ENCODE measurements at places on chromosomes 12 and 14. TPM values are rescaled to one million over a fixed set of nuclear protein-coding genes. Genes with fewer than 3 reads are reported as not detected.

GRCh38 chr12:4037747-4038312 lies 164.6 kb upstream of the PARP11 start:
- DNase-seq = no peak

DNA sequence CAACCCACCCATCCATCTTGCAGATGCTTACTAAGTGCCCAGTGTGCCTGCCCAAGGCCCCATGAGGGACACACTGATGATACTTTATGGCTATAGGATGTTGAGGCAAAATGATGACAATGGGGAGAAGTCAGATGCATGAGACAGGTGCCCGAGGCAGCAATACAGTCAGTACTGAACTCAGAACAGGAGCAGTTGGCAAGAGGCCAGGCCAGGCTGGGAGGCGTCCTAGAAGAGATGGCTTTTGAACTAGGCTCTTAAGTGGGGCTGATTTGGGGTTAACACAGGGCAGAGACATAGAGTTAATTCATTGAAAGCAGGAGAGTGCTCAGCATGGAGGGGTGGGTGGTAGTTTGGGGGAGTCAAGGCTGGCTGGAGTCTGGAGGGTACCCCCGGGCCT lies 15.6 kb downstream of the PLBD2 start:
- no peak for DNase-seq

DNA sequence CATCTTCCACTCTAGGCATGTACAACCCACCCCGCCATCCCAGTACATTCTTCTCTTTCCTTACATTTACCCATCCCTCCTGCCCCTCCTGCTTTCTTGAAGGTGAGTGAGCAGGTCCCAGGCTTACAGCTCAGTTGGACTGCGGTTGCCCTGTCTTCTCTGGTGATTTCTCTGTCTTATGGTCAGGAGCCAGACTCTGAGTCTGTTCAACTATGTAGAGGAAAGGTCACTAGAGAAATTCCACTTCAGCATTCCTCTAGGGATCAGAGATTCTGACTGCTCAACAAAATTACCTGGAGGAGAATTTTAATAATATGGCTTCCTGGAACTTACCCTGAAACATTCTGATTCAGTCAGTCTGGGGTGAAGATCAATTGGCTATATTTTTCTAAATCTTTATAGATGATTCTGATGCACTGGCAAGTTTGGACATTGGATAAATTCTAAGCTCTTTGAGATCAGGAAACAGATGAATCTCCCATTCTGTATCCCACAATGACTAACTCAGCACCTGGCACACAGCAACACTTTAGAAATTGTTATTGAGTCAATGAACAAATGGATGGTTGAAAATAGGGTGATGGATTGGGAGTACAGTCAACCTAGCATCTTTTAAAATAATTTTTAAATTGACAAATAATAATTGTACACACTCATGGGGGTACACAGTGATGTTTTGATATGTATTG lies 128.6 kb upstream of the HIF1A start:
- DNase-seq = no peak

- DNase-seq = no peak
Measured at GRCh38 chr14:79742142-79742541, 469.2 kb downstream of the DIO2 start.

DNA sequence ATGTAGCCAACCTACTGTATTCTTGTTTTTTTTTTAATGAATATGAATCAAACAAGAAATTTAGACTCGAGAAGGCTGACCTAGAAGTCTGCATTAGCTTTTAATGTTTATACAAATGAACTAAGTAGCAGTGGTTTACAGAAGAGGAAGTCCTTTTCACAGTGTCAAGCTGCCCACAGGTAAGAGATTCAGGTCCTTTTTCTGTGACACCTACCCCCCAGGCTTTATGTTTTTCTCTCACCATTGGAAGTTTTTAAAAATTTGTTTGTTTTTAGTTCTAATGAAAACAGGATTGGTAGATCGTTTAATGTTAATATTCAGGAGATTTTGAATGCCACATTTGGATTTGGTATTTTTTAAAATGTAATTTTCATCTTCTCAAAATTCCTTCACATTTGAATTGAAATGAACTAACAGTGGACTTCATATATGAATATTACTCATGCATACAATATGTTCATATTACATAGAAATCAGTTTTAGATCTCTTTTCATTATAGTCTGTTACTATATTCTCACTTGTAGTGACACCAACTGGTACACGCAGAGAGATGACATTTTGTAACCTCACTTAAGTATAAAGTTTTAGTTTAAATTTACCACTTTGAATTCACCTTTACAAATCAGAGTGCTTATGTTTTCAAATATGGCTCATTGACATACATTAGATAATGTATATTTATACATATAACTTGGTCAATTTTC lies 29.7 kb downstream of the ATF7IP start:
- no peak for DNase-seq

- no peak for DNase-seq
Measured at GRCh38 chr14:21498540-21499526, 12.3 kb downstream of the METTL3 start.

DNA sequence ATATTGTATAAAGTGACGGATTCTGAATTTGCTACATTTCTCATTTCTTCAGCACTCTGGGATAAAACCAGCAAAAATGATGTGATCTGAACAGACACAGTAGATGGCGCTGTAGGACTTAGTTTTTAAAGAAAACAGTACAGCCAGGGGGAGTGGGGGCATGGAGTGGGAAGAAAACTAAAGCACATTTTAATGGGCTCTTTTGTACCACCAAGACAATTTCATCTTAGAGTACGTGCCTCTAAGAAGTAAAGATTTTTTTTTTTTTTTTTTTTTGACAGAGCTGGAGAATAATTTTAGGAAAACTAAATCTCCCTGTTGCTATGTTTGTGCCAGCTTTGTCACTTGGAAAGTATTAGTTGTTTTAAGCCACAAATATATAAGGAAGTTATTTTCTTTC lies 124.4 kb downstream of the RAD51B start:
- DNase-seq = peak; percentile 60

DNA sequence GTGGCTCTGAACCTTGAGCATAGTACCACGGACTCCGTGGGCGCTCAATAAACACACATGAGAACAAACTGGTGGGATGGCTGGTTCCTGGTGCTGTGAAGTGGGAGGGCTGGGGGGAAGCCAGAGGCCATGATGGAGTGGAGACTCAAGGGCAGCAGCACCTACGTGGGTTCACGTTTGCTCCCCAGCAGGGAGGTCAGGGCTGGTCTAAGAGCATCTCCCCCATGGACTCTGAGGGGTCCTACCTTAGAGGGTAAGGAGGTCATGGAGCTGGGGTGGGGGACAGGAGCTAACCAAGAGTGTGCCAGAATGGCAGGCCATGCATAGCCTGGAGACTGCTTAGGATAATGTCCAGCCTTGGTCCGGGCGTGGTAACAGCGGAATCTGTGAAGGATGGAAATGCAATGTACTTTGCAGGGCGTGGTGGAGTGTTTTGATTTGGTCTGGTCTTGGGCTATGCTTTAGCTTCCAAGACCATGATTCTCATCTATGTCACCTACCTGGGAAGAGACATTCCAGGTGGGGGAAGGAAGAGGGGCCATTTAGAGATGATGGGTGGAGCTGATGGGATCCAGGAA lies 103.0 kb downstream of the PRMT8 start:
- no peak for DNase-seq

DNA sequence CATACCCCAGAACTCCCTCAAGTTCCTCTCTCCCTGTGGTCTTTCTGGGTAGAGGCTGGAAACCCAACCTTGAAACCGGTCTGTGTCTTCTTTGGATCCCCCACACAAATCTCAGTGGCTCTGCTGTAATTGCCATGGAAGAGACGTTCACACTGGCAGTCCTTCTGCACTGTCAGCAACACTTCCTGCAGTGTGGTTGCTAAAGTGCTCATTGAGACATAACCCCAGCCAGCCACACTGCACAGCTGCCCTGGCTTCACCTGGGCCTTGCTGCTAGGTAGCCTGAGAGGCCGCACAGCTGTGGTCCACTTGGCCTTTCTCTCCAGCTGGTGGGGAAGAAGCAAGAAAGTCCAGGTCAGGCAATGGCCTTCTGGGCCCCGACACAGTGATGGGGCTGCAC lies 2.4 kb downstream of the GZMH start:
- DNase-seq = no peak

- peak; percentile 26 for DNase-seq
Measured at GRCh38 chr14:57345106-57345505, 45.3 kb upstream of the NAA30 start.

DNA sequence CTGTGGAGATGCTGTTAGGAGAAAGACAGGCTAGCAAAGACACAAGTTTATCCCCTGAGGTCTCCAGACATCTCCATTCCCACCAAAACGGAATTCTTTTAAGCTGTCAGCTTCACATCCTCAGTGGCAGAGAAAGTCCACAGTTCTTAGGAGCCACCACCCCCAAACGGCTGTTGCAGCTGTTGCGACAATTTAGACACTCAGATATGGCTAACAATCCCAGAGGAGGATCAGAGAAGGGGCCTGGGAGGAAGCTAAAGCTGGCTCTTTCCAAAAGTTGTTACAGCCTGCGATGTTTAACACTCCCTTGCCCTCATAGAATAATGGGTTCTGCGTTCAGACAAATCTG lies 1.9 kb upstream of the ATP5MC2 start:
- no peak for DNase-seq

GRCh38 chr12:79531518-79531917 lies 159.2 kb downstream of the PAWR start:
- DNase-seq = no peak

DNA sequence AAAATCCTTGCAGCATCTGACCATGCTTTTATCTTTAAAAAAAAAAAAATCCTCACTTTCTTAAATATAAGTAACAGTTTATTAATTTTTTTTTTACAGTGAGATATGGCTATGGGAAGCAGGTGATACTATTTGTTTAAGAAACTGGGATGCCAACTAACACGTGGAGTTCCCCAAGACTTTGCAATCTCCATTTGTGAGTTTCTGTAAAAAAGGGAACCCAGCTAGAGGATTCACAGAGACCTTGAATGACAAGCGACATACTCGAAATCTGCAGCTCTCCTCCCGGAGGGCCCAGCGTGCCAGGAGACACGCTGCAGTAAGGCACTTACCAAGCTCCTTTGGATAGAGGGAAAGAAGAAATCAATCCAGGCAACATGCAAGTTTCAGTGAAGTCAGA lies 30.1 kb downstream of the SLC15A4 start:
- no peak for DNase-seq

DNA sequence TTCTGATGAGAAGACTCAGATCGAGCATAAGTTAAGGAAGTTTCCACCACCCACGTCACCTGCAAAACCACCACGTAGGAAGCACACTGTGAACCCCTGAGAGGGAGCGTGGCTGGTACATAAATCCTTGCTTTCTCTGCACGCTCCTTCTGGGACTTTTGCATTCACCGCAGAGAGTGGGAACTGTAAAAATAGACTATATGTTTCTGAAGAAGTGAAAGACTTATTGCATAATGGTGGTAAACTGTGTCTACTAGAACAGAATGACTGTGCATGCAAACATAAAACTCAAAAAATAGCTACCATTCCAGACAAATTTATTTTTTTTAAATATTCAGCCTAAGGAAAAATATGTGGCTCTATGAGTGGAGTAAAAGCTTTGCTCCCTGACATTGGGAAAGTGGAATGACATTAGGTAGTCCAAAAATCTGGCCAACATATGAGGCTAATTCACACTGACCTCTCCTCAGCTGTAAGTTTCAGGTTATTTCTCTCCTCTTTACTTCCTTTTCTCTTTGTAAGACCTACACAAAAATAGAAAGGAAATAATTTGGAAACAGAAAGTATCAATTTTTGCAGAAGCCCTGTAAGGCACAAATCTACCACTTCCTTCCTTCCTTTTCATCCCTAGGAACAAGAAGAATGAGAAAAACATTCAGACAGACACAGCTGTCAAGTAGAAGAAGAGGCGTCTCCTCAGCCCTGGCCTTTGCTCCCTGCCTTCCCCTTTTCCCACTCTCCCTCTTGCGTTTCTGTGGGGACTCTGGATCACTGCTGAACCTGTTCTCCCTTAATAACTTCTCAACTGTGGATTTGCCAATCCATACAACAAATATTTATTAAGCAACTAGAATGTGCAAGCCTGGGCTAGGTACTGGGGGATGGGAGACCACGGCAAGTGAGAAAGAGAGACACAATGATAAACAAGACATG lies 264.3 kb upstream of the FOXN3 start:
- DNase-seq = no peak

DNA sequence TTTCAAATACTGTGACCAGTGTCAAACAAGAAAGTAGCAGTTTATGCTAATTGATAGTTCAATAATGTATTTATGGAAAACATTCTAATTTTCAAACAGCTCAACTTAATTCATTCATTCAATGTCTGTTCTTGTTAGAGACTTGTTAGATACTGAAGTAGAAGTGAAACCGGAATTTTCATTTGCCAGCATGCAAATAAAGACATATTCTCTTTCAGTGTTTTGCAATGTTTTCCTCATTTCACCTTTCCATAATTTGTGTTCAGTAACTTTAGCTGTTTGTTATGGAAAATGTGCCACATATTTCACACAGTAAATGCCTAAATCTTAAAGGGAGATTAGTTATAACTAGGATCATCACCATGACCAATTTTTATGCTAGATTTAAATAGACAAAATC lies 21.2 kb downstream of the TAS2R50 start:
- no peak for DNase-seq

LHX5 gene
- 0.47 TPM for total RNA-seq

LTB4R2 gene
- 7.0 TPM for total RNA-seq

ALX1 gene
- total RNA-seq = 0.80 TPM

FGF23 gene
- 0.42 TPM for total RNA-seq

CCDC184 gene
- 2.2 TPM for total RNA-seq

SDR9C7 gene
- not detected for total RNA-seq

LTBR gene
- 6.3 TPM for total RNA-seq

PRICKLE1 gene
- total RNA-seq = 26.1 TPM

FAM90A1 gene
- not detected for total RNA-seq

Measured in H1 (cell line).